H1 (cell line): ENCODE measurements at places on chromosomes 7 and 10. TPM values are rescaled to one million over a fixed set of nuclear protein-coding genes. Genes with fewer than 3 reads are reported as not detected.

DNA sequence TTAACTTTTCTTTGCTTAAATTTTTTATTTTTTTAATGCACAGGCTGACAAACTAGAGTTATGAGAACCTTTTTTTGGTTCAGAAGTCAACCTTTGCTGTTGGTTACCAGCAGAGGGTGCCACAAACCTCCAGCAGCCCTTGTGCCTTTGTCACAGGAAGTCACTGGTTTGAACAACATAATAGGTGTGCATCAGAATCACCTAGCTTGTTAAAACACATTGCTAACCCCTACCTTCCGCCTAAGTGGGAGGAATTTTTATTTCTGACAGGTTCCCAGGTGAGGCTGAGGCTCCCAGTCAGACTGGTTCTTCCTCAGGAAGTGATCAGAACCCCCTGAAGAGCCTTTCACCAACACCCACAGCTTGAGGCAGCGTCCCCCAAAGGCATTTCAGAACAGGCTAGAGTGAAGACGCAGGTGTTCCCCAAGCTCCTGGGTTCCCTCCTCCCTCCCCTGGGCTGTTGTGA is 22.6 kb upstream of the VDAC2 start:
- peak; percentile 61 for DNase-seq

DNA sequence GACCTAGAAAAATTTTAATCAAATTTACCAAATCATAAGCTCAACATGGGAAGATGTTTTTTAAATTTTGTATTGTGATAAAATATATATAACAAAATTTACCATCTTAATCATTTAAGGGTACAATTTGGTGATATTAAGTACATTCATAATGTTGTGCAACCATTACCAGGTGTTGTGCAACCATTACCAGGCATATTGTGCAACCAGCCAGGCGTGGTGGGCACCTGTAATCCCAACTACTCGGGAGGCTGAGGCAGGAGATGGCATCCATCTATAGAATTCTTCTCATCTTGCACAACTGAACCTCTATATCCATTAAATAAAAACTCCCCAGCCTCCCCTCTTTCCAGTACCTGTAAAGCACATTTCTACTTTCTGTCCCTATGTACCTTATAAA is 124.5 kb upstream of the SLC13A1 start:
- no peak for DNase-seq

- no peak for DNase-seq
Measured at GRCh38 chr10:121999301-121999700, 10.3 kb downstream of the TACC2 start.

- no peak for DNase-seq
Measured at GRCh38 chr10:80411681-80412220, 3.4 kb downstream of the PRXL2A start.

DNA sequence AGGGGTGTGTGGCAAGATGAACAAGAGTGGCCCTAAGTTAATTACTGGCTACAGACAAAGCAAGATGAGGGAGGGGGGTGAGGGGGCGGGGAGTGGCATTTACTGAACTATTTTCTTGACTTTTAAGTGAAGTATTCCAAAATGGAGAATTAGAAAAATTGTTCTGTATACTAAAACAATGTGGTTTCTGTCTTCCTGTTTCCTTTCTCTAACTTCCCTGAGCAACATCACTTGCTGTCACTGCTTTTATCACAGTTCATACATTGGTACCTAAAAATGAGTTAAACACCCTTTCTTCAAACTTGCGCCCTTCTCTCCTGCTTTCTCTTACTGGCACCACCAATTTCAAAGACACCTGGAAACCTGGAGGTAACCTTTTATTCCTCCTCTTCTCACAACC is 21.6 kb downstream of the PDZD8 start:
- no peak for DNase-seq

NT5C3A gene
- 22.7 and 23.0 TPM in 2 replicates for total RNA-seq
